ENCODE measurements at places on chromosomes 16 and 17.

GRCh38 chr17:65041518-65041917, 15.0 kb downstream of the GNA13 start:
- no peak for DNase-seq

DNA sequence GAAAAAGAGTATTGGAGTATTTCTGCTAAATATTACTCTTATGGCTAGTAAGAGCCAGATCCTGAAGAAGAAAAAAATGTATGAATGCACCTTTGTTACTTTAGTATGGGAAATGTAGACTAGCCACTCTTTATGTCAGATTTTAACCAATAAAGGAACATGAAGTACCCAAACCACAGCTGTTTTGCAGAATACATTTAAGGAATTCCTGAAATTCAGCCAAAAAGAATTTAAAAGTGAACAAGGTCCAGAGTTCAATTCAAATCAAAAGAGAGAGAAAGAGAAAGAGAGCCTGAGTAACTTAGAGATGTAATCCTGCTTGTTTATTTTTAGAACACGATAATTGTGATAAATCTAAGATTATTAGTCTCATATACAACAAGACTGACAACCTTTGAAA, 1.2 kb downstream of the KCNJ16 start:
- no peak for DNase-seq

GRCh38 chr17:61232871-61233270, 166.8 kb upstream of the TBX2 start:
- DNase-seq = no peak

- no peak for DNase-seq
Observed at GRCh38 chr16:48745541-48745940, 135.6 kb upstream of the N4BP1 start.

DNA sequence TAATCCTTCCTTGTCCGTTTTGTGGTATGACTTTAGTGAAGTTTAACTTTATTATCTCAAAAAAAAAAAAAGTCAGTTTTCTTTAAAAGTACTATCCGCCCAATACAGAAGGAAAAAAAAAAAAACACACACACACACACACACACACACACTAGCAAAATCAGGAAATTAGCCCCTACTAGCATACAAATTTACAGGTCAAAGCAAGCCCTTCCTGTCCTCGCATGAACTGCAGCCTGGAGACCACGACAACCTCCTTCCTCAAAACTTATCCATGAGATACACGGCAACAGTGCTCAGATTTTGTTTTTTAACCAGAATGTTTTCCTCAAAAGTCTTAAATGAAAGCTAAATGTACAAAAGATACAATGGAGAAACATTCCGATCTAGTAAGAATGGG, 16.2 kb downstream of the NCOR1 start:
- DNase-seq = no peak
